NCI-H748 treated with DMSO at 0.1 percent for 48 hours (cell line): ENCODE measurements at places on chromosomes 12 and 14.

DNA sequence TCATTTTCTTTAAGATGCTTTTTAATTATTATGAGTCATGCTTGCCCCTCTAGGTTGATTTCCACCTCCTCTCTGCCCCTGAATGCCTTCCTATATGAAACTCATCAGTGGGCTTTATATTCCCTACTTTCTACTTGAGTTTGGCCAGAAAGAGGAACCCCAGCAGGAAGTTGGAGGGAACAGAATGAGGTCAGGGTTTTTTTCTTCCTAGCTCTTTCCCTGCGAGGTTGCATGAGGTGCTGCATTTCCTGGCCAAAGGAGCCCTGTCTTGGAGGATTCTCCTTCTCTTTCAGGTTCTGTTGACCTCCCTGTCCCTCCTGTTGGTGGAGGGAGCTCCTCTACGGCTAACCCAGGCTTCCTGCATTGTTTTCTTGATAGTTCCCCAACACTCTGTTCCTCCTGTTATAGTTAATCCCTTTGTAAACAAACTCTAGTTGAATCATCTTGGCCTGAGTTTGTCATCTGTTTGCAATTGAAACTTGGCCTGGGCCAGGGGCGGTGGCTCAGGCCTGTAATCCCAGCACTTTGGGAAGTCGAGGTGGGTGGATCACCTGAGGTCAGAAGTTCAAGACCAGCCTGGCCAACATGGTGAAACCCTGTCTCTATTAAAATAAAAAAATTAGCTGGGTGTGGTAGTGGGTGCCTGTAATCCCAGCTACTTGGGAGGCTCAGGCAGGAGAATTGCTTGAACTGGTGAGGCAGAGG is 15.3 kb upstream of the SPIC start:
- DNase-seq, result no peak

DNA sequence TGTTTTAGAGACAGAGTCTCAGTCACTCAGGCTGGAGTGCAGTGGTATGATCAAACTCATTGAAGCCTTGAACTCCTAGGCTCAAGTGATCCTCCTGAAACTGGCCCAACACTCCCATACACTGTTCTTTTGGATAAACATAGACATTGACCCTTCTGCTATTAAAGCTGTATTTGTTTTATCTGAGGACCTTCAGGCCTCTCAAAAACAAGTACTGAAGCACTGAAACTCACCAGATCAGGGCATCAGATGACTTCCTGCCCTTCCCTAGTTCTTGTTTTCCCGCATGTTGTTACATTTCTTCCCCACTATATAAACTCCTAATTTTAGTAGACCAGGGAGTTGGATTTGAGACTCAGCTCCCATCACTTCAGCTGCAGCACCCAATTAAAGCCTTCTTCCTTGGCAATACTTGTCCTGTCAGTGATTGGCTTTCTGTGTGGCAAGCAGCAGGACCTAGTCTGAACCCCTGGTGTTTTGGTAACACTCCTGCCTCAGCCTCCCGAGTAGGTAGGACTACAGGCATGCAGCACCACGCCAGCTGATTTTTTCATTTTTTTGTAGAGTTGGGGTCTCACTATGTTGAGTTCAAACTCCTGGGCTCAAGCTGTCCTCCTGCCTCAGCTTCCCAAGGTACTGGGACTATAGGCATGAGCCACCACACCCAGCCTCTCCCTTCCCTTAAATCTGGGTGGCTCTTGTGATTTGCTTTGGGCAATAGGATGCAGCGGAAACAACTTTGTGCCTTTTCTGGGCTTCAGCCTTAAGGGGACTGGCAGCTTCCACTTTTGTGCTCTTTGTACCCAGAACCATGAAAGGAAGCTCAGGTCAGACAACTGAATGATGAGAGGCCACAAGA is 12.5 kb upstream of the IFT81 start:
- no peak for DNase-seq

- DNase-seq, result no peak
Observed at GRCh38 chr14:28867571-28867970, 101.0 kb downstream of the FOXG1 start.

DNA sequence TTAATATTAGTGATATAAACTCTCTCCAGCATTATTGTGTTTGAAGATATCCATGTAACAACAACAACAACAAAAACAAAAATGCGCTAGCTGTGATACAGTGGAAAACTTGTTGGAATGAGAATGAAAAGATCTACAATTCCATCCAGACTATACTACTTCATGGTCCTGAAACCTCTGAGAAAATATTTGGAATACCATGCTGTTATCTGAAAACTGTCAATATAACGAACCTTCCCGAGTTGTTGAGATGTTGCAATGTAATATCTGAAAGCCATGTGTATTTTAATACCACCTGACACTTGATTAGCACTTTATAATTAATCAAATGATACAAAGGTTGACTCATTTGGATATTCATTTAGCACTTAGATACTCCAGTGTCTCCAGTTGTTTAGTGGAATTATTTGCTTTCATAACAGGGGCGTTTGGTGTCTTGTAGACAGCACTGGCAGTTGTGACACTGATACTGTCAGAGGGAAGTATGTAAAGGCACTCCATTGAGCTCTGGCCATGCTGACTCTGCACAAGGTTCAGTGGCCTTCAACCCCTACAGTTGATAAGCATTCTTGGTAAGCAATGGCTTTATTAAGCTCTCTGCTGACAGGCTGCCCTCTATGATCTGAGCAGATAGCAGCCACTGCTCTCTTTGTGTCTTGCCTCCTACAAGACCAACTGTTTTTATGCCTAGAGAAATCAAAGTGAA is 447.1 kb upstream of the SEL1L start:
- no peak for DNase-seq

DNA sequence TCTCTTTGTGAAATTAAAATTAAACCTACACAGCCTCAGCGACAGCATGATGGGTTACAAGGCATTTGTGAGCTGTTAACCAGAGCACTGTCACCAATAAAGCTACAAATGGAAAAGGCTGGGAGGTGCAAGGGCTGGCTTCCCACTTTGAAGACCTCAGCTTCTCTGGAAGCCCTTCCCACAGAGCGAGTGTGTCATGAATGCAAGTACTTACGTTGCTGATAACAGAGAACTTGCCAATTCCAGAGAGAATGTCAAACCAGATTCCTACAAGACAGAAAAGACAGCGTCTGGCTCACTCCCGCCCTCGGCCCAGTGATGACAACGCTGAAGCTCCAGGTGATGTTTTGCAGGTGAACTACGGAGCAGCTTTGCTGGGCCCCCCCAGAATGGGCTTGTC is 145.8 kb downstream of the NTF3 start:
- DNase-seq, result no peak

GRCh38 chr12:101021911-101022388 is 188.1 kb downstream of the SLC5A8 start:
- no peak for DNase-seq

- no peak for DNase-seq
Observed at GRCh38 chr14:22491683-22492621, 97.1 kb downstream of the DAD1 start.

DNA sequence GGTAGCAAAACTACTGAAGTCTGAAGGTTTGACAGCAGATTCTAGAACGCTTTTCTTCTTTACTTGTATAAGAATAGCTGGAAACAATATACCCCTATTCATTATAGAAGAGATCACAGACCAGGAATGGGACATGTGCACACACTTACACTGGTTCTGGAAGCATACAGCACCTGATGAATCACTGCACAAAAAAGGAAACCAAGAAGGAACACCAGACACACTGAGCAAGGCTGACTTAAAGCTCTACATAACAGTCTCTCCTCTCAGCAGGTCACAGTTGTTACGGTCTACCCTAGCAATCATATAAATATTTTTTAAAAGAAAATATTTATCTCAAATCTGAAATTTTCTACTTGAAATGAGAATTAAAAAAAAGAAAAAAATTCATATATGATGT is 13.5 kb downstream of the ATP2B1 start:
- no peak for DNase-seq

DNA sequence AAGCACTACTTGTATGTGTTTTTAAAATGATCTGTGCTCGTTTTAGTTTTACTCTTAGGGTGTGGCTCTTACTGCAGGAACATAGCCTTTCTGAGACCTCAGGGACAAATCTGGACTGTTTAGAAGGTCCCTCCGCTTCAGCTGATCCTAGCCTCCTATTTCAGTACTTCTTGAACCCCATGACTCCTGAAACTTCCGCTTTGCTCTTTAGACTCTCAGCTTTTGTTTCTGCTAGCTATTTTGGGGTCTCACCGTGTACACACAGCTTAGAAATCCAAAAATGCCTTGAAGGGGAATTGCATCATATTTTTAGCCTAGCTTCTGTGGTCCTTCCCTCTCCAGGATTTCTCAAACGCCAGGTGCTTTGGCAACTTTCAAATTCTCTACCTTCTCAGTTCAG is 8.3 kb downstream of the OR11G2 start:
- DNase-seq, result no peak

GRCh38 chr12:8127138-8127537 is 3.7 kb downstream of the CLEC4A start:
- DNase-seq, result no peak

DNA sequence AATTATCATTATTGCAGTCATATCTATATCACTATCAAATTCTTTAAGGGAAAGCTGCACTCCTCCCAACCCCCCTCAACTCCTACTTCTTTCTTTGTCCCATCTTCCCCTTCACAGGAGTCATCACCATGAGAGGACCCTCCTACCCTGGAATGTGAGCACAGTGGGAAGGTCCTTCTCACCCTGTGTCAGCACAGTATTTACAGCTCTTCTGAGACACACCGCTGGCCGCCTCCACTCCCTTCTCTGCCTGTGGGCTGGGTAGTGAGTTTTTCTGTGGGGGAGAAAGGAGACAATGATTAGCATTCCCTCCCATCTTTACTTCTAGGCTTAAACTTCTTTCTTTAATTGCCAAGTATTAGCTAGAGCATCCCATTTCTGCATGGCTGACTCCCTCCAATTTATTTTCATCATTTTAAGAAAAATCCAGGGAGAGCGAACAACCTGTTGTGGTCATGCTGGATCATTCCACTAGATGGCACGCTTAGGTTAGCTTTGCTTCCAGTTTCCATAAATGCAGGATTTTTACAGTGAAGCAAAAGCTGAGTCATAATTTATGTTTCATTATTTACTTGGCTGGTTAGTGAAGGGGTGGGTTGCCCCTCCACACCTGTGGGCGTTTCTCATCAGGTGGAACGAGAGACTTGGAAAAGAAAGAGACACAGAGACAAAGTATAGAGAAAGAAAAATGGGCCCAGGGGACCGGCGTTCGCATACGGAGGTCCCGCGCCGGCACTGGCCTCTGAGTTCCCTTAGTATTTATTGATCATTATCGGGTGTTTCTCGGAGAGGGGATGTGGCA is 188.5 kb downstream of the ALX1 start:
- DNase-seq, result peak; percentile 44

DNA sequence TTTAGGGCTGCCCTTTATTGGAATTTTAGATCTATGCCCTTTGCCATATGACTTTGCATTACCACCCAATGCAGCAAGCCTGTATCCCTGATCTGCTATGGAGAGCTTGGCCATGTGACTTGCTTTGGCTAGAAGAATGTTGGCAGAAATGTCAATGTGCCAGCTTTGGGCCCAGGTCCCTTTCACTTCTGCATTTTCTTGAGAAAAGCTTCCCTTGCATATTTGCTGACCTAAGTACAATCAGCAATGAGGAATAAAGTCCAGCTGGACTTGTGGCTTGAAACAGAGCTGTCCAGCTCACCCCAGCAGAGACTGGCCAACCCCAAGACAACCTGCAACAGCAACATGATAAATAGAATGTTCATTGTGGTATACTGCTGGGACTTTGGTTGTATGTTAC is 135.9 kb downstream of the PAH start:
- no peak for DNase-seq

- no peak for DNase-seq
Observed at GRCh38 chr12:92437452-92437851, 265.3 kb upstream of the PLEKHG7 start.

DNA sequence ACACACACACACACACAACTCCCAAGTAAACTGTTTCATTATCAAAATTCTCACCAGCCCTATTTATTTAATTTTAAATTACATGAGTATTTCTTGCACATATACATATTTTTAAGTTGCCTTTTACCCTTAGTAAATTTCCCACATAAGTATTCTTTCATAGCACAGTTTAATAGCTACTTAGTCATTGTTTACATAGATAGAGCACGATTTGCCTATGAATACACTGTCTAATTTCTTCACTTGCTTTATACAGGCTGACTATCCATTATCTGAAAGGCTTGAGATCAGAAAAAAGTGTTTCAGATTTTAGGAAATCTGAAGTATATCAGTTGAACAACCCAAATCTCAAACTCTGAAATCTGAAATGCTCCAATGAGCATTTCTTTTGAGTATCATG is 30.9 kb downstream of the NIN start:
- no peak for DNase-seq

DNA sequence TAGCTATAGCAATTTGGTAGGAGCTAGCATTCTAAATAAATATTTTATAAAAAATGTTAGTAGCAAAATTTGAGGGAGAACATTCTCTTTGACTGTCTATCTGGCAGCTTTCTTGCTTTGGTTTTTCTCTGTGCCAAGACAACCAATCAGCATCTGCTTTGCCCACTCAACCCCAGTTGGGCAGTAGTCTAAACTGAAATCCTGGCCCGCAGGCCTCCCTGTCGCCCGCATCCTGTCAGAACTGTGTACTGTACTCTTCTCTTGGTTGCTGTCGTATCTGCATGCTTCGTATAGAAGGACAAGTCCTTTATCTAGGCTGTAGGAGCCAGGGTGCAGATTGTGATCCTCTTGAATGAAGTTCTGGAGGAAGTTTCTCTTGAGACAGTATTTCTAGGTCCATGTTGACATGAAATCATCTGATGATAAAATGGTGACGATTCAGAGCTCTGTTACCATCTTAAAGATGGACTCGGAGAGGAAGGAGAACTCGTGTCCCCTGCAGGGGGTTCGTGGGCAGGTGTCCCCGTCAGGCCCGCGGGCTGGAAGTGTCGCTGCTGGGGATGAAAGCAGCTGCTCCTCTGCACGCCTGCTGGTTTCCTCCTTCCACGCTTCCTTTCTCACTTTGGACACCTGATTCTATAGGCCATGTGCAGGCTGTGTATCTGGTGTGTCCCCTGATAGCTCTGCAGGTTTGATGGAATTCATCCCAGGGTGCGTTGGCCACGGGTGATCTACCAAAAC is 34.6 kb downstream of the XRCC3 start:
- DNase-seq, result no peak

DNA sequence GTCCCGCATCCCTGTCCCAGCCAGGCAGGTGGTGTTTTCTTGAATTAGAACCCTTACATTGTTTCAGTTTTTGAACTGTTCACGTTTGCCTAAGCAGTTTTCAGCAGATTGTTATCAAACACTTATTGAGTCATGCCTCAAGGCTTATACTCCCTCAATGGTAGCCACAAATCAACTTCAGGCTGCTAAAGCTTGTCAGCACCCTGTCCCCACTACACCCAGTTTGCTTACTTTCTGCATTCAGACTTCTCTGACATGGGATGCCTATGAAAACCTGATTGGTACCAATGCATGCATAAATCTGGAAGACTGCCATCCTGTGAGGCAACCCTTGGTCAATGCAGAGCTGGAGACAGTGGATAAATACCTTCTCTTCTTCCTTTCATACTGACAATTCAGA is 225.4 kb downstream of the BTG1 start:
- no peak for DNase-seq

DNA sequence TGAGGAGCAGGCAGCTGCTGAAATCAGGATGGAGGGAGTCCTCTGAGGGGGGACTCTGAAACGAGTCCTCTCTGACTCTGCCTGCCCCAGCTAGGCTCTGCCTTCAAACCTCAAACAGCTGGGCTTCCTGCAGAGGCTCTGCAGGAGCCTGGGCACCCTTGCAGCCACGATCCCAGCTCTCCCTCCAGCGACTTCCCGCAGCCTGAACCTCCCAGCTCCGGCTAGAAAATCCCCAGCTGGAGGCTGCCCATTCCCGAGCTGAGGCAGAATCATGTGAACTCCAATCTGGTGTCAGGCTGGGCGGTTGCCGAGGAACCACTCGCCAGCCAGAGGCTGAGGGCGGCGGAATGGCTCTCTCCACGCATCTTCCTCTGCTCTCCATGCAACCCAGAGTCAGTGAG is at the start of gene GPR68:
Gene GPR68, minus strand, starts transcription at position 204 of the 401 bp plus-strand sequence. CDS start 9,654 bp downstream, outside the sequence.
- DNase-seq, result no peak
